ENCODE measurements at places on chromosomes 16 and 17.

GRCh38 chr17:77256710-77257109, 115.9 kb downstream of the SEC14L1 start:
- no peak for DNase-seq

DNA sequence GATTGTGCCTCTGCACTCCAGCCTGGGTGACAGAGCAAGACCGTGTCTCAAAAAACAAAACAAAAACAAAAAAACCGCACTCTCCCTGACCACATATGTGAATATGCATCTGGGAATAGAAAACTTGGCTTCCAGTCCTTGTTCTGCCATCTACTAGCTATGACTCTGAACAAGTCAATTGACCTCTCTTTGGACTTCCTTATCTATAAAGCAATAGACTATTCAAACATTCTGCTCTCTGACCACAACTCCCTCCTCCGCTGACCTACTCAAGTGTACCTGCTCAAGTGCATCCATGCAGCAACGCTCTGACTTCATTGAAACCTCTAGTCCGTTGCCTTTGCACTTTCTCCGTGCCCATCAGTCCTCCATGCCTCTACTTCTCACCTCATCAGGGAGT, 52.6 kb upstream of the KDM6B start:
- DNase-seq: no peak

- no peak for DNase-seq
These were observed 128.5 kb downstream of the CA10 start for GRCh38 chr17:52030052-52030451.

DNA sequence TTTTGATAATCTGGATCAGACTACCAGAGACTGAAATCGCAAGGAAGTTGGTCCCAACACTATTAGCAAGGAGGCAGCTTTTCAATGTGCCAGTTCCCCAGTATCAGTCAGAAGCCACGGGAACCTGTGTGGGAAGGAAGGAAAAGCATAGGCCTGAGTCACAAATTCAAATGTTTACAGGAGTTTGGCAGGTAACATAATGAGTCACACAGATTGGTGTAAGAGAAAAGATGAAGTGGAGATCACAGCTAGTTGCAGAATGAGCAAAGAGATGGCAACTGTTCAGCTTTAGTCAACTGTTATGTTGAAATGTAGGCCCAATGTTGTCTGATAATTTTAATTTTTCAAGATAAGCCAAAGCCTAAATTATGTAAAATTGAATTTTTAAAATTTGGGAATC, 28.1 kb upstream of the ITGA2B start:
- DNase-seq: no peak

DNA sequence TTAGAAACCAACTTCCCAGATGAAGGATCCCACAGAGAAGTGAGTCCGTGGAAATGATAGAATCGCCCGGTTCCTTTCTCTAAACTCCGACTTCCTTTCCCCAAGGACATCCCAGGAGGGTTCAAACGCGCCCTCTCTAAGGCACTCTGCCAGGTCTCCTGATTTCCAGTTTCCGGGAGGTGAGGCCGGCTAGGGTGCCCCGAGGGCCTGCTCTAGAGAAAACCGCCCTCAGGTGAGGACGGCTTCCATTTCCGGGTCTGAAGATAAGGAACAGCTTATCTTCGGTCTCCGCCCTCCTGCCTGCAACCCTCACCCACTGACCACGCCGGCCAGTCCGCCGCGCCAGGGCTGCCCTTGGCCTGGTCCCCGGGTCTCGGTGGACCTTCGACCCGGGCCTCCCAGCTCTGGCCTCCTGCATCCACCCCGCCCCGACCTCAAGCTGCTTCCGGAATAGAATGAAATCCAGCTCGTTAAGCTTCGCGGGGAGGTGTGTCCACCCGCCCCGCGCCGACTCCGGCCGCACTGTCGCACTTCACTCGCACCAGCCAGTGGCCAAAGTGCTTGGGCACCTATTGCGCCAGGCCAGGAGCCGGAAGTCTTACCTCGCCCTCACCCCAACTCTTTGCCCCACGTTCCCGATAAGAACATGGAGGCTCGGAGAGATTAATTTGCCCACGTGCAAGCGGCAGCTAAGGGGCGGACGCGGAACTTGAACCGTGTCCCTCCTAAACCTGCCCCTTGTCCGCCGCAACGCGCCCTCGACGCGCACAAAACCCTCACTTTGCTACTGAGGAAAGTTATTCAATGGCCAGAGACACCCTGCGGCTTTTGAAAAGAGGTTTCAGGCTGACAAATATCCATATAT, 836 bp upstream of the MMP15 start:
- no peak for DNase-seq

DNA sequence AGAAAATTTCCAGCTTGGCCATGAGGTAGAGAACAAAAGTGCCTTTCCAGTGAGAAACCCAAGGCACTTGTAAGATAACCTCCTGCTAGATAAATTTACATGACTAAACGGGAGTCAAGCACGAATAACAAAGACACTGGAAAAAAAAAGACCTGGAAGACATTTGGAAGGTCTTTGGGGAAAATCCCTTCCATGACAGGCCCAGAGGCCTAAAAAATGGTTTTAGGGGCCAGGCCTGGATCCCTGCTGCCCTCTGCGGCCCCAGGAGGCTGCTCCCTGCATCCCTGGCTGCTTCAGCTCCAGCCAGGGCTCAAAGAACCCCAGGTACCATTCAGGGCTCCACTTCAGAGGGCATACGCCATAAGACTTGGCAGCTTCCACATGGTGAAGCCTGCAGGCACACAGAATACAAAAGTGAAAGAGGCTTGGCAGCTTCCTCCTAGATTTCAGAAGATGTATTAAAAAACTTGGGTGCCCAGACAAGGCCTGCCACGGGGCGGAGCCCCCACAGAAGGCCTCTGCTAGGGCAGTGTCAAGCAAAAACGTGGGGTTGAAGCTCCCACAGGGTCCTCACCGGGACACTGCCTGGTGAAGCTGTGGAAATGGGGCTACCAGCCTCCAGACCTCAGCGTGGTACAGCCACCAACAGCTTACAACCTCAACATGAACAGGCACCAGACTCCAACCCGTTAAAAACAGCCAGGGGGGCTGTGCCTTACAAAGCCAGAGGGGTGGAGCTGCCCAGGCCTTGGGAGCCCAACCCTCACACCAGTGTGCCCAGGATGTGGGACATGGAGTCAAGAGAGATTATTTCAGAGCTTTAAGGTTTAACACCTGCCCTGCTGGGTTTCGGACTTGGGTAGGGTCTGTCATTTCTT, 77.1 kb downstream of the SDK2 start:
- DNase-seq: peak; percentile 13

GRCh38 chr17:49723423-49723822, 15.7 kb upstream of the SLC35B1 start:
- DNase-seq: no peak

GRCh38 chr17:13127921-13128602, 110.2 kb upstream of the ELAC2 start:
- DNase-seq: no peak

DNA sequence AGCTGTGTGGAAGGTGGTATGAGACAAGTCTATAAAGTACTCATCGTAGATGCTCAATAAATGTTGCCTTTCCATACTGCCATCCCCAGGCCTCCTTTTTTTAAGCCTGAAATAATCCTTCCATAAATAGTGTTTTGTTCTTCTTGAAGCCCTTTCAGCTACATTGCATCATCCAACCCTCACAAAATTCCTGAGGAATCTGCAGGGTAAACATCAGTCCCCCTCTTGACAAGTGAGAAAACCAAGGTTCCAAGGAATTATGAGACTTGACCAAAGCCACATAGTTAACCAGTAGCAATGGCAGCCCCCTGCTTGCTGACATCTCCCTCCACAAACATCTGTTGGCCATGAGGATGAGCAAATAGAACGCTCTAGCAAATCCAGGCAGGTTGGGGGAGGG, 89.7 kb upstream of the CCL1 start:
- no peak for DNase-seq

- no peak for DNase-seq
These were observed 14.9 kb upstream of the SPOP start for GRCh38 chr17:49692751-49693150.

DNA sequence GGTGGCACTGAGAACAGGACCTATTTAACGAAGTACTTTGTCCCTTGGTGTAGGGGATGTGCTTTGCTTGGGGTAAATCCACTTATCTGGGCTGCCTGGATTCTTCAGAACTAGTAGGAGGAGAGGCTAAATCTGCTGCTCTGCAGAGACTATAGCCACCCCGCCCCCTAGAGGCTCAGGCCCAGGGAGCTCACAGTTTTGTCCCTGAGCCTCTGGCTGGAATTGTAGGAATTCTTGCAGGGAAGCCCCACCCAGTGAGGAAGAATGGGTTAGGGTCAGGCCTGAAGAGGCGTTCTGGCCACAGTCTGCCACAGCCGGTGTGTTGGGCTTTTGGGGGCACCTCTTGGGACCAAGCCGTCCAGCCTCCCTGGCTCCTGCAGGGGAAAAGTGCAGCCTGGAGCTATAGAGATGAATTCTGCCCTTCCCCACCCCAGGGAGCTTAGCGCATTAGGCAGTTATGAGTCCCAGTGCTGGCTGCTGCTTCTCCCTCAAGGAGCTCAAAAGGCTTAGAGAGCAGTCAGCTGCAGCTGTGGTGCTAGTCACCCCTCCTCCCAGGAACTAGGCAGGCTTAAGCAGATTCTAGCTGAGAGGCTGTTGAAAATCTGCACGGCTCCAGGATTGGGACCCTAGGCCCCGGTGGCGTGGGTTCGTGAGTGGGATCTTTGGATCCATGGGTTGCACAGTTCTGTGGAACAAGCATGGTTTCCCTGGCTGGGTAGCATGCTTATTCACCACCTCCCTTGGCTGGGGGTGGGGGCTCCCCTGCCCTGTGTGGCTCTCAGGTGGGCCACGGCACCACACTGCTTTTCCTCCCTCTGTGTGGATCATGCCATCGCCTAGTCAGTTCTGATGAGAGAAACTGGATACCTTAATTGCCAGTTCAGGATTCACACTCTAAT, 237.4 kb upstream of the TOM1L1 start:
- DNase-seq: no peak

GRCh38 chr17:75325827-75326225, 36.6 kb upstream of the SLC25A19 start:
- peak; percentile 66 for DNase-seq

- DNase-seq: no peak
These were observed 28.5 kb upstream of the NACA2 start for GRCh38 chr17:61619493-61619892.

GRCh38 chr16:65279576-65279975, 157.7 kb upstream of the CDH11 start:
- no peak for DNase-seq

GRCh38 chr16:29883987-29884386, 15.4 kb downstream of the SEZ6L2 start:
- no peak for DNase-seq

- no peak for DNase-seq
These were observed 4.4 kb upstream of the LHX1 start for GRCh38 chr17:36932694-36933511.

- no peak for DNase-seq
These were observed 13.1 kb downstream of the BCAR1 start for GRCh38 chr16:75238132-75238852.

- no peak for DNase-seq
These were observed 15.2 kb downstream of the RPH3AL start for GRCh38 chr17:337453-337852.

DNA sequence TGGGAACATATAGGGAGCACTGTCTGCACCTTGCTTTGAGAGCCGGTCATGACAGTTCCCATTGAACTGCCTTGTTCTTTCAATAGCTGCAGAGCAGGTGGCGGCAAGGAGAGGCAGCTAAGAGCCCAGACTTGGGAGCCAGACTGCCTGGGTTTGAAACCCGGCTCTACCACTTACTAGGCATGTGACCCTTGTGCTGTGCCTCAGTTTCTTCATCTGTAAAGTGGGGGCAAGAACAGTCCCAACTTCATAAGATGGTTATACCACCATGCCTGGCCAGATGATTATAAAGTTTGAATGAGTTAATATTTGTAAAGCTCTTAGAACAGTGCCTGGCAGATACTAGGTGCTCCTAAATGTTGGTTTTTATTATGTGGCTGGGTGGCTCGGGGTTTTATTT, 14.4 kb downstream of the ERBB2 start:
- no peak for DNase-seq

- peak; percentile 80 for DNase-seq
These were observed 45.5 kb downstream of the CYTH1 start for GRCh38 chr17:78736526-78737079.

DNA sequence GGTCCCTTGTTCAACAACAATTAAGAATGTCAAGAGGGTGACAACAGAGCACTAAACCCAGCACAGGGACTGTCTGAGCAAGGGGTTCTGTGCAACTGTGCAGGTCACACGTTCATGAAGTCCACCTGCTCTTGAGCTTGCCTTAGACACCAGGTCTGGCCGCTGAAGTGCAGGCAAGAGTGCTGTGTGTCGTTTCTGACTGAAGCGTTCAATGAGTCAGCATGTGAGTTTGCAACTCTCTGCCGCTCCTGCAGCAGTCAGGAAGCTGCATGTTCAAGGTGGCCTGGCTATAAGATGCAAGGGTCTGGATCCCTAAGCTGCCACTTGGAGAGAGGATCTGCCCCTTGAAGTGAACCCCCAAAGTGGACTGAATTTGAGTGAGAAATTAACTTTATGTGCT, 332.7 kb upstream of the HSBP1 start:
- DNase-seq: no peak

- DNase-seq: no peak
These were observed at the start of gene B4GALNT2 for GRCh38 chr17:49132699-49133364. TSS of gene B4GALNT2 (plus strand) at chr17:49132769. CDS start at chr17:49132793, 24 bp downstream.

DNA sequence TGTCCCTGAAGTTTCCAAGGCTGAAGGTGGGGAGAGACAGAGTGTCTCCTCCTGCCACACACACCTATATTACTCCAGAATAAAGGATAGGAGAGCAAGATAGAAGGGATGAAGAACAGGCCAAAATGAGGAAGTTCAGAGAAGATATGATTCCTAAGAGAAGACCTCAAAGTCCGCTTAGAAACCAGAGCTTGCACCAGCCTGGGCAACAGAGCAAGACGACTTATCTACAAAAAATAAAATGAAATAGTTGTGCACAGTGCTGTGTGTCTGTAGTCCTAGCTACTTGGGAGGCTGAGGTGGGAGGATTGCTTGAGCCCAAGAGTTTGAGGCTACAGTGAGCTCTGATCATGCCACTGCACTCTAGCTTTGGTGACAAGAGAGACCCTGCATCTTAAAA, 128.2 kb downstream of the HS3ST3B1 start:
- DNase-seq: no peak

DNA sequence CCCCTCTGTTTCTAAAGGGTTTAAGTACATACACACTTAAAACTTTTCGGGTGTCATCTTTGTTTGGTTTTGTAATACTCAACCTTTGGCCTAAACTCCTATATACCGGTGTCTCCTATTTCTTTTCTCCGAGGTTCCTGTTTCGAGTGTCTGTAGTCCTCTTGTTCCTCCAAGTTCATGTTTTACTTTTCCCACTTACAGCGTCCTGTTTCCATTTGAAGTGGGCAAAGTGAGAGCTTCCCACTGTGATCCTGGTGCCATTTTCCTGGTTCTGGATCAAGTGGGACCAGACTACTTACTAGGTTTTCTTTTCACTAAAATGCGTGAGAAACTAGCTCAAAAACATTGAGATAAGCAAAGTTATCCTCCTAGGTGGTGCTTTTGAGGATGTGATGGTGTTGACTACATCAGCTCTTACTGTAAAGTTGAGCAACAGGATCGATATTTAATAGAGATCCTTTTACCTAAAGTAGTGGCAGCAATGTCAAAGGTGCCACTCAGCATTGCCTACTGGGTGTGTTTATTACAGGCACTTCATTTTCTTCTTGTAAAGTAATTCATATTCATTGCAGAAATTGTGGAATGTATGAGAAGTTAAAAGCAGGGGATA, 1.3 kb downstream of the PSMD3 start:
- peak; percentile 11 for DNase-seq
